Foreskin keratinocyte (primary cell): ENCODE measurements at places on chromosomes 16 and 17.

- DNase-seq: no peak
Observed at GRCh38 chr17:47162013-47162622, 27.0 kb downstream of the CDC27 start.

DNA sequence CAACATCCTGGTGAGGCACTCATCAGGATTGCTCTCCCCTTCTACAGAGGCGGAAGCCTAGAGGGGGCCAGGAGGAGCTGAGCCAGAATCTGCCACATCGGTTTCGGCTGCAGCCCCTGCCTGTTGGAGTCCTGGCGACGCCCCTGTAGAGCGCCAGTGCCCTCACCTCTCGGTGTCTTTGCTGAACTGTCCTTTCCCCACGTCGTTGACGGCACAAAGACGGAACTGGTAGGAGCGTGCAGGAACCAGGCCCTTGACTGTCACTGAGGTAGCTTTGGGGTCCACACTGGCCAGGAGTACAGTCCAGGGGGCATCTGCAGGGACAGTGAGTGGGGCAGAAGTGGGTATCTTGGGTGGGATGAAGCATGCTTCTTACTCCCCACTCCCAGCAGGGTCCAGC is 110.3 kb upstream of the CDC42EP4 start:
- no peak for DNase-seq

DNA sequence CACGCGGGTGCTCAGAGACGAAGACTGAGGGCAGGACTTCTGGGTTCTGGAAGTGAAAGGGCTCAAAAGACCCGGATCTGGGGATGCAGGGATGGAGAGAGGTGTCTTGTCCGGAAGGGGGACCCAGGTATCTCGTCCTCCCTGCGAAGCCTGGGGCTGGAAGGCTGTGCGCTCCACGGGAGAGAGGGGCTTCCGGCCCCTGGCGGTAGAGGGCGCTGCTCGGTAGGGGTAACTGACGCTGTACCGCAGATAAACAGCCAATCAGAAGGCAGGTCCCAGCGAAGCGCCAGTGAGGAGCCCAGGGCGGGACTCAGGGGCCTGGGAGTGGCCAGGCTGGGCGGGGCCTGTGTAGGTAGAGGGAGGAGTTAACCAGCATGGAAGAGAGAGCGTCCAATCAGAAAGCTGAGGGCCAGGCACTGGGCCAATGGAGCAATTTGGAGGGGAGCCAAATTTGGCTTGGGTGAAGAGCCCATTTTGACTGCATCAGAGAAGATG is 804 bp downstream of the TGFB1I1 start:
- DNase-seq: peak; percentile 90

DNA sequence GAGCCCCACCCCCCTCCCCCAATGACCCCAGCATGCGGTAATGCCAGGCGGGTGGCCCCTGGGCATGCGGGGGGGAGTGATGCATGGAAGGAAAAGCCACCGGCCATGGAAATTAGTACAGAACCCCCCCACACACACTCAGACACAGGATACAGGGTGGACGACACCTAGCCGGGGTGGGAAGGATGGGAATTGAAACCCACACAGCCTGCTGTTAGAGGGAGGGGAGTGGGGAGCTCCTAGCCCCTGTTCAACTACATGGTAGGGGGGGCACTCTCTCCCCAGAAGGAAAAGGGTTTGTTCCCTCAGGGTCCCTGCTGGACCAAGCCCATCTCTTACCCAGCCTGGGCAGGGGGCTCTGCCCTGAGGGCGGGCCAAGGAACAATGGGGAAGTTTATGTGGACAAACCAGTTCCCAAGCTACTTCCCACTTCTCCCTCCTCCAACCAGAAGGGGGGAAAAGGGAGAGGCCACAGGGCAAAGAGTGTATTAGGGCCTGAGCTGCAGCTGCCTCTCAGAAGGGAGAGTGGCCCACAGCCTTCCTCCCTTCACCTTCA is 5.2 kb downstream of the TMUB2 start:
- no peak for DNase-seq

DNA sequence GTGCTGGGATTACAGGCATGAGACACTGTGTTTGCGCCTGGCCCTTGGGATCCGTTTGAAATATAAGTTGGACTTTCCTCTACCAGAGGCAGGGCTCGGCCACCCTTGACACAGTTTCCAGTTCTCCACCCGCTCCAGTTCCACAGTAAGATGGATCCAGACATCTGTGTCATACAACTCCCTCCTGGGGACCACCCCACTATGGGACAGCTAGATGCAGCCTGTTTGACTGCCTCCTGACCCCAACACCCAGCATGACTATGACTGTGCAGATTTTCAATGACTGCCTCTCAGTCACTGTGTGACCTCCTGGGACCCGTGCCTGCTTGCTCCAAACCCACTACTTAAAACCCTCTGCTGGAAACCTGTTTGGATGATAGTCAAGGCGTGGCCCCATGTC is 166.7 kb downstream of the IRF8 start:
- no peak for DNase-seq

- DNase-seq: no peak
Observed at GRCh38 chr16:74558873-74559272, 48.0 kb downstream of the GLG1 start.

GRCh38 chr16:73016488-73016830 is 31.5 kb downstream of the ZFHX3 start:
- DNase-seq: no peak

DNA sequence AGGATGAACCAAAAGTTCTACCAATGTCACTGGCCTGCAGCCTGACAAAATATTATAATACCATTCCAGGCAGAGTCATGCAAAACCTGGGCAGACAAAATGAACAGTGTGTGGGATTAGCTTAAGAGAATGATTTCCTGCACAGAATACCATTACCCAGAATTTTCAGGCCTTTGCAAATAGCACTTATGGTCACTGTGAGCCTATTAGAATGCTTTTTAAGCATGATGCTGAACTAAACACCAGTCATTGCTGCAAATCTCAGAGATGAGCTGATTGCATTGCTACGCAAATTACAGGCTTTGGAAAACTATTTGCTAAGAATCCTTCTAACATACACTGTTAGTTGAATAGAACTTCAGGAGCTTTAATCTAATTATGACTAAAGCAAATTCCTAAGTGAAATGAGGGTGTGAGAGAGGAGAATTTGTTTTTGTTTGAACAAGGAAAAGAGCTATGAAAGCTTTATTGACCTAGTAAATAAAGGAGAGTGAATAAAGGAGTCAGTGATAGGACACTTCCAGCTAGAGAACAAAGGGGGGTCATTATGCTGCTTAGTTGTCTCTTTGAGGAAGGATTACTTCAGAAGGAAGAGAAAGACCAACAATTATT is 398.8 kb downstream of the HS3ST3B1 start:
- no peak for DNase-seq

GRCh38 chr17:4318596-4318995 is 47.9 kb downstream of the UBE2G1 start:
- DNase-seq: no peak

DNA sequence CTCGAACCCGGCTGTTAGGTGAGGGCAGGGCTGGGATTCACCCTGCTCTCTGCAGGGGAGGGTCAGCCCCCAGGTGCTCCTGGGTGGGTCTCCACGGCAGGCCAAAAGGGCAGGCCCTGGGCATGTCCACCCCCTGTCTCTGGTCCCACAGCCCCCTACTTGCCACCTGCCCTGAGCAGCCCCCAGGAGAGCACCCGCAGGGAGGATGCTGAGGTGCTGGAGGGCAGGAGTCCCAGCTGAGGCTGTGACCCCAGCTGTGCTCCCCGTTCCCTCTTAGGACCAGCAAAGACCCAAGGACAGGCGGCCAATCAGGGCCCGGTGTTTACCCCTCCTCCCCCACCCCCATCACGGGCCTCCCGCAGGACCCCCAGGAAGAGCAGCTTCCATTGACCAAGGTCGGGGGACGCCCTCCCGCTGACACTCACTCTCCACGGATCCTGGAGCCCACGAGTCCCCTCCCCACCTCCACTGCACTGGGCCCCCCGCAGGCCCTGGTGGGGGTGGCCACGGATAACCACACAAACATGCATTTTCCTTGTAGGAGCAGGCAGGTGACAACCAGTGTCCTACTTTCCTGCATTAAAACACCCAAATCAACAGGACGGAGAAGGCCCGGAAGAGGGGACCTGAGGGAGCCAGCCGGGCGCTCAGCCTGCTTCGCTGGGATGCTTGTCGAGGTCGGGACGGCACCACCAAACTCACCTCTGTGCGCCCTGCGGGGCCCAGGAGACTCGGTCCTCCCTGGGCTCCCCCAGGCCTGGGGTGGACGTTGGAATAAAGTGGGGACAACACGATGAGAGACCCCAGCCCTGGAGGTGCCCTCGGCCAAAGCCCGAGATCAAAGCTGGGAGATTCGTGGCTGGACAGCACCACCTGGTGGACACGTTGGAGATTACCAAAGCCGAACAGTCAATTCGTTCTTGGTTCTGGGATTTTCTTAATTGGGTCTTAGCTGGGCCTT is 22.5 kb upstream of the ENPP7 start:
- DNase-seq: peak; percentile 12

- no peak for DNase-seq
Observed at GRCh38 chr16:57711-58110, 4.1 kb downstream of the SNRNP25 start.

DNA sequence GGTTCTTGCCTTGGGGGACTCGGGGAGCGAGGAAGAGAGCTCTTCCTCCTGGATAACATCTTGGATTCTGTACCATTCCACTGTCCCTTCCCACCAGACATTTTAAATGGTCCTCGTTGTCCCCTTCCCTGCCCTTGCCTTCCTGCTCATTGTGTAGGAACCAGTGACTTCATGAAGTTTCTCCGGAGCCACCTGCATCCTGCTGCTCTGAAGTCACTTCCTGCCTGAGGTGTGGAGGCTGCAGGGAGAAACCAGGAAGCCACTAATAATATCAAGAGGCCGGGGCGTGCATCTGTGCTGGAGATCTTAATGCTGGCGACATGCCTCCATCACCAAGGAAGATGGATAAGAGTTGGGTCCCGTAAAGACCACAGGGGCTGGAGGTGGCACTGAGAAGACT is 6.2 kb upstream of the SLC16A13 start:
- no peak for DNase-seq

GRCh38 chr16:10930755-10931093 is 11.5 kb downstream of the DEXI start:
- no peak for DNase-seq

DNA sequence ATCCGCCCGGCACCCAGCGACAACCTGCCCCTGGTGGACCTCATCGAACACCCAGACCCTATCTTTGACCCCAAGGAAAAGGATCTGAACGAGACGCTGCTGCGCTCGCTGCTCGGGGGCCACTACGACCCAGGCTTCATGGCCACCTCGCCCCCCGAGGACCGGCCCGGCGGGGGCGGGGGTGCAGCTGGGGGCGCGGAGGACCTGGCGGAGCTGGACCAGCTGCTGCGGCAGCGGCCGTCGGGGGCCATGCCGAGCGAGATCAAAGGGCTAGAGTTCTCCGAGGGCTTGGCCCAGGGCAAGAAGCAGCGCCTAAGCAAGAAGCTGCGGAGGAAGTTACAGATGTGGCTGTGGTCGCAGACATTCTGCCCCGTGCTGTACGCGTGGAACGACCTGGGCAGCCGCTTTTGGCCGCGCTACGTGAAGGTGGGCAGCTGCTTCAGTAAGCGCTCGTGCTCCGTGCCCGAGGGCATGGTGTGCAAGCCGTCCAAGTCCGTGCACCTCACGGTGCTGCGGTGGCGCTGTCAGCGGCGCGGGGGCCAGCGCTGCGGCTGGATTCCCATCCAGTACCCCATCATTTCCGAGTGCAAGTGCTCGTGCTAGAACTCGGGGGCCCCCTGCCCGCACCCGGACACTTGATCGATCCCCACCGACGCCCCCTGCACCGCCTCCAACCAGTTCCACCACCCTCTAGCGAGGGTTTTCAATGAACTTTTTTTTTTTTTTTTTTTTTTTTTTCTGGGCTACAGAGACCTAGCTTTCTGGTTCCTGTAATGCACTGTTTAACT is 1.0 kb downstream of the NOG start:
- peak; percentile 61 for DNase-seq

GRCh38 chr16:86732621-86733295 is 154.4 kb downstream of the FOXL1 start:
- no peak for DNase-seq

DNA sequence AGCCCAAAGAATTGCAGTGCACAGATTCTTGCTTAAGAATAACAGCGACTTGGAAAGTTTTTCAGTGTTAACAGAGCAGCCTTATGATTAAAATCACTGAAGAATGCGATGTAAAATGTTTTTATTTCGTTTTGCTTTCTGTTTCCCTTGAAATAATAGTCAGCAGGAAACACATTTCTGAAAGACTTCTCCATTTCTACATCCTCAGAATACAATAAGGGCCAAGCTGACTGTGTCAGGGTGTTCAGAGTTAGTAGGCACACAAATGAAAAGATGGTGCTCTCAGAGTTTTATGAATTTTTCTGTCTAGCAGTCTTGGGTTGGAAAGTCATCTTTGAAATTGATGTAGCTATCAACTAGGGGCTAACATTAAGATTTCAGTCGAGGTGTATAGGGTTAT is 582.9 kb upstream of the RBFOX1 start:
- no peak for DNase-seq

GRCh38 chr16:49746545-49746944 is 109.4 kb downstream of the ZNF423 start:
- DNase-seq: no peak

- no peak for DNase-seq
Observed at GRCh38 chr17:28996554-28997096, 9.2 kb downstream of the SEZ6 start.

DNA sequence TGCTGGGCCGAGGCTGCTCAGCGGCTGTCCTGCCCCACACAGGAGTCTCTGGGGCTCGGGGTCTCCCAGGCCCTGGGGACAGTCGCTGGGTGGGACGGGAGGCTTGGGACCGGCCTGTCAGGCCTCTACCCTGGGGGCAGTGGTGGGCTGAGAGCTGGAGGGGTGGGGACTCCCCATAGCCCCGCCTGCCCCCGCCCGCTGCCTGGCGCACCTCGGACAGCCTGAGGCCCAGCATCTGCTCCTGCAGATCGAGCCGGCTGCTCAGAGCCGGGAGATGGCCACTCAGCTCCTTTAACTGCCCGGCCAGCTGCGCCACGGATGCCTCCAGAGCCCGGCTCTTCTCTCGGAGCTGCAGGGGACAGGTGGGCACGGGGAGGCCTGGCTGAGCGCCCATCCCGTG is 6.7 kb downstream of the PERCC1 start:
- no peak for DNase-seq

DNA sequence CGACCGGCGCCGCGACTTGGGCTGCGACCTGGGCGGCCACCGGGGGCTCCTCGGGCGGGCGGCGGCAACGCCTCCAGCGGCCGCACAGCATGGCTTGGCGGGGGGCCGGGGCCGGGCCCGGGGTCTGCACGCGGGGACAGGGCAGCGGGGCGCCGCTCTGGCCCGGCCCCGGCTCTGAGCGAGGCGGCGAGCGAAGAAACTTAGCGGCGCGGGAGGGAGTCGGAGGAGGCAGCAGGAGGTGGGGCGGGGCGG is at the start of gene PLCD3:
TSS of gene PLCD3 (minus strand) at position 196 of the 252 bp plus-strand sequence. CDS start at position 91, 105 bp downstream.
- DNase-seq: no peak
